ENCODE measurements at places on chromosomes 12 and 14. TPM values are rescaled to one million over a fixed set of nuclear protein-coding genes. Genes with fewer than 3 reads are reported as not detected.

DNA sequence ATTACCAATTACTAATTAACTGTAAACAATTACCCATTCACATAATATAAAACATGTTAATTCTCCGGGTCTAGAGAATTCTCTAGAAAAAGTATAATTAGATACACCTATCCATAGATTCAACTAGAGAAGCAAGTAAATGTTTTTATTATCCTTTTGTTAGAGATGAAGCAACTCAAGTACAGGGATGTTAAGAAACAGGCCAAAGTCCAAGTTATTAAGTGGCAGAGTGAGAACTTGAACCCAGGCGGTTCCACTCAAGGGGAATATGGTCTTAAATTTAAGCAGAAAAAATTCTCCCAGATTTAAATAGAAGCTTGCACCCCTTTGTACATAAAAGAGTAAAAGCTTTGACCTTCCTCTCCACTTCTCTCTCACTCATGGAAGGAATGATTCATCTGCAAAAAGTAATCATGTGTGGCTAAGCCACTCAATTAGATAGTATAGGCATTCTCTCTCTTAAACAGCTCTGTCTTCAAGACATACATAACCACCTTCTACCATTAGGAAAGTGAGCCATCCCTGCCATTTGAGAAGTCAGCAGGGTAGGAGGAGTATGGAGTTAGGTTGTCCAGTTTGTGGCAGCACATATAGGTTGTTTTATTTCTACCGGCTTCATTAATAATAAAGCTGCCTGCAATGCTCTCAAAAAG, 34.1 kb downstream of the ERGIC2 start:
- DNase-seq, result no peak

Gene KCNK13
- polyA plus RNA-seq, result not detected

DNA sequence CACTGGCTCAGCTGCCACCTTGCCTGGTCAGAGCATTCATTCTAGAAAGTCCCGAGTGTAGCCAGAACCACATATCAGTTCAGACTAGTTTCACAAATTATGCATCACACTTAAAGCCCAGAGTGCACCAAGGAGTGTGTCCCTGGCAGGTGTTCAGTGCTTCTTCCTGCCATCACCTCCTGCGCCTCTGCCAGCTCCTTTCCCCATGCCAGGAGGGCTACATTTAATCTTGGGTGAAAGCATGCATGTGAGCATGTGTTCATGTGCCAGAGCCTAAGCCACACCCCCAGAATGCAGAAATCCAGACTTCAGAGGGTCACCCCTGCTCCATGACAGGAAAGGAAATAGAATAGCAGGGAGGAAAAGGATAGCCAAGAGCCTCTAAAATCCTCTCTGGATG, 381.6 kb downstream of the DPF3 start:
- DNase-seq, result no peak

- no peak for DNase-seq
Observed at GRCh38 chr14:61503167-61503801, 181.9 kb downstream of the PRKCH start.
